ENCODE measurements at places on chromosomes 12 and 14.

GRCh38 chr12:29212682-29213403, 63.8 kb downstream of the FAR2 start:
- DNase-seq: no peak

GRCh38 chr12:84912198-84913128, at the start of gene SLC6A15:
Gene SLC6A15, minus strand, starts transcription at chr12:84912799. Its CDS starts 20,679 bp downstream, at chr12:84892120.
- no peak for DNase-seq

DNA sequence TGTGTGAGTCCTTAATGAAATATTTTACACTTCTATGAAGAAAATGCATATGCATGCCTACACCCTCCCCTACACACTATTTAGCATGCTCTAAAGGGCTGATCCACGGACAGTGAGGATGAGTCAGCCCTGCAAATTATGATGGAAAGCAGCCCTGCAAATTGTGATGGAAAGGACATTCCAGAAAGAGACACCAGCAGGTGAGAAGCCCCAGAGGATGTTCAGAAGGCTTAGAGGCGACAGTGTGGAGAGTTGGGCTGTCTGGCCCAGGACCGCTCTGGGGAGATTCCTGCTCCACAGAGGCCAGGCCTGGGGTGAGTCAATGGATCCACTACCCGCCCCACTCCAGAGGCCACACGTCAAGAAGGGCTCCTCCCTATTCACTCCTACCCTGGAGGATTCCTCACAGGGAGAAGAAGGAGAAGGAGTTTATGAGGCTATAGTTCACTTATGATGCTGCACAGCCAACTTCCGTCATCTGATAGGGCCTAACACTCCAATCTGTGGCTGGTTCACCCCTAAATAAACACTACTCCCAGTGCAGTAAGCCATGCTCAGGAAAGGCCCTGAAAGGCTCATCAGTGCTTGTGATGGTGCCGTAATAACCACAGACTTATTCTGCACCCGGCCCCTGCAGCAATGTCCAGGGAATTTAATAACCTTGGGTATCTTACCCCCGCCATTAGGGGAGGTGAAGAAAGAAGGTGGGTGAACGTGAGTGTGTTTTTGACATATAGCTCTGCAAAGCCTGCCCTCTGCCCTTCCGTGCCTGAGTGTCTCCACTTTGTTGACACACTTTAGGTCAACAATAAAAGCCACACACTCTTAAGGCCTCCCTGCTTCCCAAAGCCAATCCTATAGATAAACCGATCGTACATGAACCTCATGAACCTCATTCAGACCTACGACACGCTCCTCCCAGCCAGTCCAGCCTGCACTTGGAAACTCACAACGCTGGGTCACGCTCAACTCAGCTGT, 46.4 kb downstream of the CLMN start:
- no peak for DNase-seq

GRCh38 chr12:44859998-44860689, 16.0 kb downstream of the NELL2 start:
- no peak for DNase-seq

GRCh38 chr14:33393895-33394368, 455.3 kb downstream of the NPAS3 start:
- DNase-seq: no peak

DNA sequence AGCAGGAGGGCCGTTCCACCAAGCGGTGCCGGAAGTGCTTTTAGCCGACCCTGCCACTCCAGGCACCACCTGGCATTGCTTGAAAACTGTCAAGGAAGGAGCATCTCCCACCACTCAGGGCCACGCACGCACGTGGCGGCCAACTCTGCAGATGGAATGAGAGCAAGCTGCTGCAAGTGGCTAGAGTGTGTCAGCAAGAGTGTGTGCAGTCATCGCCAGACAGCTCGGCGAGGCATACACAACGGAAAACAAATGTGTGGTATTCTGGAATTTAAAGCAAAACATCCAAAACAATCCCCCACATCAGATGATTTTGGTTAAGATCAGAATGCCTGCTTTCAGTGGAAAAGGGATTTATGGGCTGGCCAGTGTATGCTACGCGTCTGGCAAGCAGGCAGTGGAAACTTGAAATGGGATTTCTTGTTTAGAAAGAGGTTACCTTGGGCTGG, 11.2 kb downstream of the CD9 start:
- DNase-seq: no peak

DNA sequence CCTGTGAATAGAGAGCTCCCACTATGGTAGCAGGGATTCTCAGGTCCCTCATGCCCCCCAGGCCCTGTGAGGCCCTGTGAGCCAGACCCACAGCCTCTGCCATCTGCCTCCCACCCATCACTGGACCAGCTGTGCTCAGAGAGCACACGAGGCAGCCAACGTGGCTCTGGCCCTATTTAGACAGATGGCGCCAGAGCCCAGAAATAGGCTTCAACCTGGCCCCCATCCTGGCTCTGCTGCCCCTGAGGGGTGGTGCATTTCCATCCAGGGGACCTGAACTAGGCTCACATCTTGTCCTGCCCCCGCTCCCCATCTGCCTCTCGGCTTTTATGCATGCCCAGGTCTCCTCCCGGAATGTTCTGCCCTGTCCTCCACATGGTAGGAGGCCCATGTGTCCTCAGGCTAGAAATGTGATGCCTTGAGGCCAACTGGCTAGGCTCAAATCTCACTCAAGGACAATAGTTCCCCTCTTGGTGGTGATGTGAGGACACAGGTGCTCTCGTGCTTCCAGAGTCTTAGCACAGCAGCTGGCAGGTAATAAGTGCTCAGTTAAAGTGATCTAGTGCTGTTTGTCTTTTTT, 18.9 kb downstream of the TMEM63C start:
- no peak for DNase-seq

- DNase-seq: no peak
Observed at GRCh38 chr14:33764876-33765650, 185.8 kb downstream of the EGLN3 start.

GRCh38 chr14:67467134-67467533, 21.4 kb downstream of the TMEM229B start:
- no peak for DNase-seq

GRCh38 chr12:112029301-112029700, 16.1 kb downstream of the ERP29 start:
- DNase-seq: no peak

DNA sequence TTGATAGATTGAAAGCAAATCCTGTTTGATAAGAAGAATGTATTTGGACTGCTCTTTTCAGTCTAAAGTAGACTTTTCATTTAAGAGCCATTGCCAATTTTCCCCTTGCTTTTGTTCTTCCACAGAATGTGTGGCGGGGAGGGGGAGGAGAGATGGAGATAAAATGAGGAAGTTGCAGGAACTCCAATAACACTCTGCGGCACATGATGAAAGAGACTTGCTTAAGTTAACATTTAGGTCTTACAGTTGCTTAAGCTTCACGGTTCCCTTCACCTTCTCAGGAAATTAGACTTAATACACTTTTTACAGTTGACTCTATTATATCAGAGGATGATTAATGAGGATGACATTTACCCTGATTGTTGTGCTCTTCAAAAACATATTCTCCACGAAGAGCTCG, 537.3 kb downstream of the TMTC2 start:
- no peak for DNase-seq

- DNase-seq: peak; percentile 86
Observed at GRCh38 chr12:6534945-6535696, 804 bp downstream of the GAPDH start.

- no peak for DNase-seq
Observed at GRCh38 chr12:62808166-62808879, 126.6 kb downstream of the PPM1H start.

DNA sequence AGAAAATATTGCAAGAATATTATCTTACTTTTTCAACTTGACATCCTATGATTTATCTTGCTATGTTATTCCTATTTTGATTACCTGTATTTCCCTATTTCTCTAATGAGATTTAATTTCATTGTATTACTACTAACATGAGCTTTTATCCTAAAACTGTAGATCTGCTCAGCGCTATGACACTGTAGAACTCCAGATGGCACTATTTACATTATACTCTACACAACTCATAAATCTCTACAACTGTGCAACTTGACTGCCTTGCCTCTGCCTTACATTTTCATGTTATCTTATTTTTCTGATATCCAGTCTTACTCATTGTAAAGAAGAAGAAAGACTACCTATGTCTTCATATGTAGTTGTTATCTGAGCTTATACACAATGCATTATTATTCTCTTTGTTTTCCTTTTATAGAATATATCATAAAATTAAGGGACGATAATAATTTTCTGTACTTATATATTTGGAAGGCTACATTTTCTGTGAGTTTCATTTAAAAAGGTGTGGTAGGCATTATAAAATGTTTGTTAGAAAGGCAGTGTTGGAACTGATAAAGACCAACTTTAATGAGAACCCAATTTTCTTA, 24.1 kb downstream of the NUP37 start:
- DNase-seq: peak; percentile 71

DNA sequence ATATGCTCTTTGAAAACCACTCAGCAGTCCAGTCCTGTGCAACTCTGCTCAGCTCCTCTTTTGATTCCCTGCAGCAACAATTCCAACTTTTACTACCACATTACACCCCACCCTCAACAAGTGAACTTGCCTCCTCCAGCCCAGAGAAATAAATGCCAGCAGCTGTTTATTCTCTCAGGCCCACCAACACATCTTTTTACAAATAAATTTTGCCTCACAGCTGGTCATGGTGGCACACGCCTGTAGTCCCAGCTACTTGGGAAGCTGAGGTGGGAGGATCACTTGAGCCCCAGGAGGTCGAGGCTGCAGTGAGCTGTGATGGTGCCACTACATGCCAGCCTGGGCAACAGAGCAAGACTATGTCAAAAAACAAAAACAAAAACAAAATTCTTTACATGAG, 9.8 kb downstream of the SNX6 start:
- DNase-seq: no peak

GRCh38 chr14:23827100-23827892, 126.3 kb upstream of the DHRS4 start:
- no peak for DNase-seq

DNA sequence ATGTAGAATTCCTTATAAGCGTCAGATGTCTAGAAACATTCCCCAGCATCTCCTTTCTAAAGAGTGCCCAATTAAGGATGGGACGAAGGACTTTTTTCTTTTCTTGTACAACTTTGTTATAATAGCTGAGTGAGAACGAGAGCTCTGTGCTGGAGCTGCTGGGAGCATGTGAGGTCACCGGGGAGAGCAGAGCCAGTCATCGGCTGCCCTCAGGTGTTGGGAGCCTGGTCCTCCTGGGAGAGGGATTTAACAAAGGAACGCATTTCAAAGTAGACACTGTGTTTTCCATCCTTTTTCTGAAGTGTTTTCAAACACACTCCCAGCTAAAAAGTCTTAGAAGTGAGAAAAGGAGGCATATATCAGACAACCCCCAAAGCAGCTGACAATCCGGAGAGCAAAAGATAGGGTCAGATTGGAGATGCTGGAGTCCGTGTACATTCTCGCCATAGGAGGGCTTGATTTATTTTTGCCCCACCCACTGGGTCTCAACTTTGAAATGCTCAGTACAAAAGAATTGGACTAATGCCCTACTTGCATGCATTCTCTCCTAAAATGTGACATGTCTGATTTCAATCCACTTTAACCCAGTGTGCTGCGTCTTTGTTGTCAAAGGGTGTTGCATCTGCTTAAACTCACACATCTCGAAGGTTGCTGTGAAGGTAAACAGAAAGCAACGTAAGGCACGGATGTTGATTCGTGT, 50.8 kb upstream of the PIWIL1 start:
- no peak for DNase-seq

DNA sequence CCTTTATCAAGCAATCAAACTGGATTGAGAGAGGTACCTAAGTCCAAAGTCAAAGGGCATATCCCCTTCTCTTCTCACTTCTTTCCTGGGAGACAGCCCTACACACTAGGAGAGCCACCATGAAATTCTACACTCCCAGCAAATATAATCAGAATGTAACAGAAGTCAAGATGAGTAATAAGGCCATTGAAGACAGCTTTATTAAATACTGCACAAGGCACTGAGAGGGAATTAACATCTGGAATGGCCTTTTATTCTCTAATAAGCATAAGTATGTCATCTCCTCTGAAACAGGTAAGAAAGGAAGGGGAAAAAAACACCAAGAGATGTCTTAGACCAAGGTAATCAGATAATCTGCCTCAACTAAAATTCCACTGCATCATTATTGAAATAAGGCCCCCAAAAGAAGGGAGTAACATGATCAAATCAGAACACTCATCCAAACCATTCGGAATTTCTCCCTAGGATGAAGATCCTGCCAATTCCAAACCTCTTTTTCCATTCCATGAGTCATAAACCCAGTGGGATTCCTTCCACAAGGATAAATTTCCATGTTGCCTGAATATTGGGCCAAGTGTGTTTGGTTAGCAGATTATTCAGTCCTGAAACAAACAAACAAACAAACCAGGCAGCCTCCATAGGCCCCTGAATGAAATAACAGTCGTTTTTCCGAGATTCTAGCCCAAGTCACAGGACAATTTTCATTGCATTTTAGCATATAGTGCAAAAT, 19.9 kb downstream of the SLC35F4 start:
- no peak for DNase-seq

DNA sequence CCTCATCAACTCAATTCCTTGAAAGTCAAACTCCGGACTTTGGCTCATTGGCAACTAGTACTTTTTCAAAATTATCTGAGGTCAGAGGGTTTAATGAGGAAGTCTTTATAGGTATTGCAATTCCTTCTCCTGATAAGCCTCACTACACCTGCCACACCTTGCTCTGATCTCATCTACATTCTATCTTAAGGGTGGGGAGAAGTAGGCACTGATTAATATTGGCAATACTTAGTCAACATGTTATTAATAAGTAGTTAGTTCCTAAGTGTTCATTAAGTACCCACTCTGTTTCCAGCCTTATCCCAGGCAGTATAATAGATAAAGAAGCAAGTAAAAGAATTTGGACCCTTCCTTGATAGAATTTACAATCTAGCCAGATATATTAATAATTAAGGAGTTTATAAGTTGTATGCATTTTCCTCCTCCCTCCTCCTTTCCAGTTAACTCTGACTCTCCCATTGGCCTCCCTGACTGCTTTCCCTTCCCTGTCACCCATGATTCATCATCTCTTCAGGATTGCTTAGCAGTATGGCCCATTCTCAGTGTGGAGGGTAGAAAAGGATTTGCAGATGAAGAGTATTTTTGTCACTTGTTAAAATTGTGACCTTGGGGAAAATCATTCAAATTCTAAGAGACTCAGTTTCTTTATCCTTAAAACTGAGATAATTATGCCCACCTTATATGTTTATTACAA, 231.0 kb upstream of the ATP2B1 start:
- no peak for DNase-seq

- no peak for DNase-seq
Observed at GRCh38 chr14:71006200-71006563, 98.9 kb downstream of the PCNX1 start.

DNA sequence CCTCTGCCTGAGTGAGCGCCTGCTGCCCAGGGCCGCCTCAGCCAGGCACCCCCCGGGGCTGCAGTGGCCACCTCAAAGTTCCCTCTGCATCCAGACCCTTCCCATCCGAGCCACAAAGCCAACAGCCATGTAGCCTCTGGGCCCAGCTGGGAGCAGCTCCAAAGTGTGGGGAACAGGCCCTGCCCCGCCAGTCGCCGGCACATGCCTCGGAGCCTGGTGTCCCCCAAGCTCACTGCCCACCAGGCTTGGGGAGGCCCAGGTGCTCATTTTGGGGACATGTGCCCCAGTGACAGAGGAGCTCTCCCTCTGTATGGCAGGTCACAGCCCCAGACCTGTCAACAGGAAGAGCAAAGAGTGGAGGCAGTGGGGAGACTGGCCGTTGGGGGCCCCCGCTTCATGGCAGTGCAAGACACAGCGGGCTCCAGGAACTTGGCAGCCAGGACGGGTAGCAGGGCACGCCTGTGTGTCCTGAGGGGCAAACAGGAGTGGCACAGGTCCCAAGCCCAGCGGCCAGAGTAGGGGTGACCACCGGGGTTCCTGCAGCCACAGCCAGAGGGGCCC, 29.9 kb downstream of the JAG2 start:
- DNase-seq: no peak

- no peak for DNase-seq
Observed at GRCh38 chr12:31325524-31325875, 450 bp downstream of the SINHCAF start.
